Large intestine (tissue), 12 donors: ENCODE measurements at places on chromosomes 2 and 18.

GRCh38 chr2:127942002-127942401, 56.2 kb upstream of the AMMECR1L start:
- DNase-seq: no peak

DNA sequence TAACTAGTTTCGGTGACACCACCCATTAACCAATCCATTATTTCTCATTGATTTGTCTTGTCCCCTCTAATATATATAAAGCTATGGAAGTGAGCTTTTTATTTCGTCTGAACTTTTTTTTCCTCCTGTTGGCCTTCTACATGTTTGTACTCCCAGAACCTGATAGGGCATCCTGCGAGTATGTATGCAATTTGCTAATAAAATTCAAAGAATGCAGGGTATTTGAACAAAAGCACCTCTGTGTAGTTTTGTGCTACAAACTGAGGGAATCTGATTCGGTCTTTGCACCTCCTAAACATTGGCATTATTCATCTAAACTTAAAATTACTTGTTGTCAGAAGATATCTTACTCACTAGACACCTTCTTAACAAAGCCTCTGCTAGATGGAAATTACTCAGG, 242.9 kb upstream of the TMEFF2 start:
- no peak for DNase-seq

- DNase-seq: no peak
Observed at GRCh38 chr2:41431756-41432155, 616.1 kb upstream of the PKDCC start.

DNA sequence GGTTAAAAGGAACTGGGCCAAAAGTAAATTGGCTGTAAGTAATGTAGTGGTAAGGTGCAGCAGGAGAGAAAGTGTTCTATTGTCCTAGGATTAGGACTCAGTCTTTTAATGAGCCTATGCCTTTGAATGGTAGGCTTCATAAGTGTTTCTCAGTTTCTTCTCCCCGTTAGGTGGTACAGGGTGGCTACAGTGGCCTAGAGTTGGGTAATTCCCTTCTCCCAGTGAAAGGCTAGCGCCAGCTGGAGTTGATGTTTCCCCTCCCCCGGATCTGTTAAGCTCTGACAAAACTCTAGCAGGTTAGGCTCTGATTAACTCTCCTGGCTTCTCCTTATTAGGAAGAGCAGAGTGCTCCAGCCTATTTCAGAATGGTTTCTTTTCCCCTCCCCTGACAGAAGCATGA, 127.7 kb downstream of the DNAH6 start:
- no peak for DNase-seq

GRCh38 chr2:85727798-85728197, 26.0 kb upstream of the ATOH8 start:
- no peak for DNase-seq
